ENCODE measurements at places on chromosomes 13 and 19.
A peak's percentile ranks its signal among the peaks of the same experiment; 100 is the strongest.

- no peak for DNase-seq
Measured at GRCh38 chr19:55276720-55277430, 3.0 kb downstream of the HSPBP1 start.

DNA sequence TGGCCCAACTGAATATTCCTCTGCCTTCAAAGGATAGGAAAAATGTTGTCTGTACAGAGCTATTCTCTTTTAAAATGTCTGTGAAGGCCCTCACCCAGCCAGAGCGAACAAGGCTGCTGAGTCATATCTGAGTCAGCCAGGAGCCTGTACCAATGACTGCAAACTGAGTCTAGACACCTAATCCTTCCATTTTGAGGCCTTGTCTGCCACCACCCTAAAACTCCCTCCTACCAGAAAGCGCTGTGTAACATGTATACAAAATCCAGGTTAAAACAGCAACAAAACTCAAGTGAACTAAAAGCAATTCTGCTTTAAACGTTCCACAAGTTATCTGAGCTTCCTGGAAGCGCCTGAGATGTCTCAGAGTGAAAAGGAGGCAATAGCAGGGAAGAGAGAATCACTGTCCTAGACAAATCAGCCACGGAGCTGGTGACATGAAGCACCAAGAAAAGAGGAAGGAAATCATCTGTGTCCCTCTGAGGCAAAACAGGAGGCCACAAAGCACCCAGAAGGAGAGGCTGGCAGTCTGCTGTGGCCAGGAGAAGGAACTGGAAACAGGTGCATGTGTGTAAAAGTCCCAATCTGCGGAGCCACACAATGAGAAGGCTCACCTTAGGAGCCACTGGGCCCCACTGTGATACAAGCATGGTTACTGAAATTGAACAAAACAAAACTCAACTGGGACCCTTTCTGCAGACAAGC lies 10.2 kb downstream of the DHRS12 start:
- no peak for DNase-seq

DNA sequence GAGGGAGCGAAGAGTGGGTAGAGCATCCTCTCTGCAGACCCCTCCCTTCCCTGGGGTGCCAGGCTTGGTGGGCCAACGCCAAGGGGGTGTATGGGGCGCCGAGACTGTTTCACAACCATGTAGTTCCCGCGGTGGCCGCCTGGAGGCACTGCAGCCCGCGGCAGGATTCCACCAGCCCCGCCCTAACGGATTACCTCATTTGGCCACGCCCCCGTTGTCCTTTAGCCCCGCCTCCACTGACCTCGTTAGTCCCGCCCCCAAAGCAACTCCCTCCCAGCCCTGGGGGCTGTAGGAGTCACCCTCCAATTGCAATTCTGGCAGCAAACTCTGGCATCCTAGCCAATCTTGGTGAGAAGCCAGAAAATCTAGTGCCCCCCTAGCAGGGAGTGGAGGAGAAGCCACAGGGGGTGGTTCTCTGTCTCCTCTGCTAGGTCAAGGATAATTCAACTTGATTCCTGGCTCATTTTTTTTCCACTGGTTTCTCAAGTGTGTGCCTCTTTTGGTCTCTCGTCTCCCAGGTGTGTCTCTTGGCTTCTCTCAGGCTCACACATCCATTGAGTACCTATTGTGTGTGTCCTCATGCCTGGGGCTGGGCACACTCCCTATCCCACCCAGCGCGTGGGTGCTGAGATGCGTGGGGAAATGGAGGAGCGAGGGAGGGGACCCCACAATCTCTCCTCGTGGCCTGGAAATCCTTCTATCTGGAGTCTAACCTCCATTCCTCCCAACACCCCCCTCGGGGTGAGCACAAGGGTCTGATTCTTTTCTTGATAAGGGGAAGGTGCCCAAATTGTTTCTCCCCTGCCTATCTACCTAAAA lies 2.0 kb downstream of the OLFM2 start:
- peak; percentile 86 for DNase-seq

GRCh38 chr13:76723551-76724232 lies 162.5 kb downstream of the KCTD12 start:
- peak; percentile 43 for DNase-seq

- peak; percentile 96 for DNase-seq
Measured at GRCh38 chr19:49680421-49681351, 3.6 kb downstream of the PRMT1 start.

GRCh38 chr19:1862424-1863327 lies 703 bp downstream of the KLF16 start:
- DNase-seq = peak; percentile 64

DNA sequence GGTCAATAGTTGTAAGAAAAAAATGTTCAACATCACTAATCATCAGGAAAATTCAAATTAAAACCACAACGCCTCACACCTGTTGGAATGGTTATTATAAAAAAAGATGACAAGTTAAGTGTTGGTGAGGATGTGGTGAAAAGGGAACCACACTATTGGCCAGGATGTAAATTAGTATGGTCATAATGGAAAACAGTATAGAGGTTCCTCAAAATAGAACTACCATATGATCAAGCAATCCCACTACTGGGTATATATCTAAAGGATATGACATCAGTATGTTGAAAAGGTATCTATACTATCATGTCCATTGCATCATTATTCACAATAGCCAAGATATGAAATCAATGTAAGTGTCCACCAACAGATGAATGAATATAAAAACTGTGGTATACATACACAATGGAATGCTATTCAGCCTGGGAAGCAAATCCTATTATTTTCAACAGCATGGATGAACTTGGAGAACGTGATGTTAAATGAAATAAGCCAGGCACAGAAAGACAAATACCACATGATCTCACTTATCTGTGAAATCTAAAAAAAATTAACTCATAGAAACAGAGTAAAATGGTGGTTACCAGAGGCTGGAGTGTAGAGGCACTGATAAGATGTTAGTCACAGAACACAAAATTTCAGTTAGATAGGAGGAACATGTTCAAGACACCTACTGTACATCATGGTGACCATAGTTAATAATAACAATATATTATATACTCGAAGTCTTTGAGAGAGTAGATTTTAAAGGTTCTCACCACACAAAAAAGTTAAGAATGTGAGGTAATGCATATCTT lies 56.6 kb downstream of the TBC1D4 start:
- no peak for DNase-seq

GRCh38 chr13:109251956-109252355 lies 534.4 kb downstream of the IRS2 start:
- DNase-seq = no peak

DNA sequence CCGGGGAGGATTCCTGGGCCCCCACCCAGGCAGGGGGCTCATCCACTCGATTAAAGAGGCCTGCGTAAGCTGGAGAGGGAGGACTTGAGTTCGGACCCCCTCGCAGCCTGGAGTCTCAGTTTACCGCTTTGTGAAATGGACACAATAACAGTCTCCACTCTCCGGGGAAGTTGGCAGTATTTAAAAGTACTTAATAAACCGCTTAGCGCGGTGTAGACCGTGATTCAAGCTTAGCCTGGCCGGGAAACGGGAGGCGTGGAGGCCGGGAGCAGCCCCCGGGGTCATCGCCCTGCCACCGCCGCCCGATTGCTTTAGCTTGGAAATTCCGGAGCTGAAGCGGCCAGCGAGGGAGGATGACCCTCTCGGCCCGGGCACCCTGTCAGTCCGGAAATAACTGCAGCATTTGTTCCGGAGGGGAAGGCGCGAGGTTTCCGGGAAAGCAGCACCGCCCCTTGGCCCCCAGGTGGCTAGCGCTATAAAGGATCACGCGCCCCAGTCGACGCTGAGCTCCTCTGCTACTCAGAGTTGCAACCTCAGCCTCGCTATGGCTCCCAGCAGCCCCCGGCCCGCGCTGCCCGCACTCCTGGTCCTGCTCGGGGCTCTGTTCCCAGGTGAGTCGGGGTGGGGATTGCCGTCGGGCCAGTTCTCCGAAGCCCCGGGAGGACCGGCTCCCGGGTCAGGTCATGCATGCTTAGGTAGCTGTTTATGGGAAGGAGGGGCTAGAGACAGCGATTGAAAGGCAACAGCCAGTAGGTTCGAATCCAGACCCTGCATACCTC lies at the start of gene ICAM1:
TSS of gene ICAM1 (plus strand) at position 505 of the 779 bp plus-strand sequence. CDS start at position 545, 40 bp downstream.
- peak; percentile 83 for DNase-seq

DNA sequence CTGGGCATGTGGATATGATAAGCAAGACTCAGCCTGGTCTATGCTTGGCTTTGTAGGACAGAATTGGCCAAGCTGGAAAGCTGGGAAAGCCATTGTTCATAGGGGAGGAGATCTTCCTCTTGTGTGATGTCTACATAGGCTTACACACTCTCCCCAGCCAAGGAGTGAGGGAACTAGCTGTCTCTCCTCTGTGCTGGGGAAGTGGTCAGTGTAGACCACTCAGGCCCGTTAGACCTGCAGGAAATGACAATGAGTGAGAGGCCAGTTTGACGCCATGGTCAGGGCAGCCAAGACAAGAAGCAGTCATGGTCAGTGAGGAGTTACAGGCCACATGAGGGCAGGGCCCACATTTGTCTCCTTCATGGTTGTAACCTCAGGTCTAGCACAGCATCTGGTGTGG lies 159.1 kb upstream of the KL start:
- DNase-seq = no peak

DNA sequence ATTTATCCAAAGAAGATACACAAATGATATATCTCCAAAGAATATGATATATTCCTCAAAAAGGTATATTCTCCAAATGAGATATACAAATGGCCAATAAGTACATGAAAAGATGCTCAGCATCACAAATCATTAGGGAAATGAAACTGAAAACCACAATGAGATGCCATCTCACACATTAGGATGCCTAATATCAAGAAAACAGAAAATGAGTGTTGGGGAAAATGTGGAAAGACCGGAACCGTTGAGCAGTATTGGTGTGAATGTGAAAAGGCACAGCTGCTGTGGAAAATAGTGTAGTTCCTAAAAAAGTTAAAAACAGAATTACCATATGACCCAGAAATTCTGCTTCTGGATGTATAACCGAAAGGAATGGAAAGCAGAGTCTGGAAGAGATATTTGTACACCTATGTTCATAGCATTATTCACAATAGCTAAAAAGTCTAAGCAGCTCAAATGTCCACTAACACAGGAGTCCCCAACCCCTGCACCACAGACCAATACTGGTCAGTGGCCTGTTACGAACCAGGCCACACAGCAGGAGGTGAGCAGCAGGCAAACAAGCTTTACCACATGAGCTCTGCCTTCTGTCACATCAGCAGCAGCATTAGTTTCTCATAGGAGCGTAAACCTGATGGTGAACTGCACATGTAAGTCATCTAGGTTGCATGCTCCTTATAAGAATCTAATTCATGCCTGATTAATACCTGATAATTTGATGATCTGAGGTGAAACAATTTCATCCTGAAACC lies 291.9 kb downstream of the PCDH20 start:
- no peak for DNase-seq

GRCh38 chr13:48296528-48296927 lies 7.0 kb upstream of the RB1 start:
- no peak for DNase-seq

DNA sequence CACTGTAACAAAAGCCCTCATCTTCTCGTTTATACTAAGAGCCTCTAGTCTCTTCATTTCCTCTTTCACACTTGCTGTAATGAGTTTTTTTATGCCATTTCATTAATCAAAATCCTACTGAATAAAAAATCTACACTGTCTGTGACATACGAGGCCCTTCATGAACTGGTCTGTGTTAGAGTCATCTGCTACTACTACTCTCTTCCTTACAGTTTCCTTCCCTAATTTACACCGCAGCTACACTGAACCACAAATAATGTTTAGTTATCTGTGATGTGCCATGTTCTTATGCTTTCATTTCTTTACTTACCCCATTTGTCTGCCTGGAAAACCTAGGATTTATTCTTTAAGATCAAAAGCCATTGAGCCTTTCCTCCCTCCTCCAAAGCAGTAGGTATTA lies 16.0 kb downstream of the UFM1 start:
- DNase-seq = no peak

DNA sequence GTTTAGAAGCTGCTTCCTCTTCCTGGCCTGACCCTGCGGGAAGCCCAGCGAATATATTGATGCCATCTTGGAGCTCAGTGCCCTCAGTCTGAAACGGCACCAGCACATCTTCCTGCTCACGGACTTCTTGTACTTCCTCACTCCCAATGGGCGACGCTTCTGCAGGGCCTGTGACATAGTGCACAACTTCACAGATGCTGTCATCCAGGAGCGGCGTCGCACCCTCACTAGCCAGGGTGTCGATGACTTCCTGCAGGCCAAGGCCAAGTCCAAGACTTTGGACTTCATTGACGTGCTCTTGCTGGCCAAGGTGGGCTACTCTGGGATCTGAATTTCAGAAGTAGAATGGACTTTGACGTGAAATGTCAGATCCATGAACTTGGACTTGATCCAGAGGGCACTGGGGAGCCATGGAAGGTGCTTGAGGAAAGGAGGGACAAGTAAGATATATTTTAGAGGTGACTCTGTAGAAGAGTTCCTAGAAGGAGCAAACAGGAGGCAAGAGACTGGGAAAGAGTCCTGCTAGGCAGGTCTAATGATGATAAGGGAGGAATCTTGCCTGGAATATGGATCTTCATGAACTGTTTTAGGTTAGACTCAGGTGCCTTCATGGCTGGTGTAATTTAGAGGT lies 38.4 kb upstream of the CYP4F8 start:
- DNase-seq = no peak

GRCh38 chr13:101903890-101904289 lies 451.4 kb downstream of the ITGBL1 start:
- DNase-seq = no peak

GRCh38 chr19:49436381-49437017 lies 4.8 kb downstream of the SLC17A7 start:
- no peak for DNase-seq

DNA sequence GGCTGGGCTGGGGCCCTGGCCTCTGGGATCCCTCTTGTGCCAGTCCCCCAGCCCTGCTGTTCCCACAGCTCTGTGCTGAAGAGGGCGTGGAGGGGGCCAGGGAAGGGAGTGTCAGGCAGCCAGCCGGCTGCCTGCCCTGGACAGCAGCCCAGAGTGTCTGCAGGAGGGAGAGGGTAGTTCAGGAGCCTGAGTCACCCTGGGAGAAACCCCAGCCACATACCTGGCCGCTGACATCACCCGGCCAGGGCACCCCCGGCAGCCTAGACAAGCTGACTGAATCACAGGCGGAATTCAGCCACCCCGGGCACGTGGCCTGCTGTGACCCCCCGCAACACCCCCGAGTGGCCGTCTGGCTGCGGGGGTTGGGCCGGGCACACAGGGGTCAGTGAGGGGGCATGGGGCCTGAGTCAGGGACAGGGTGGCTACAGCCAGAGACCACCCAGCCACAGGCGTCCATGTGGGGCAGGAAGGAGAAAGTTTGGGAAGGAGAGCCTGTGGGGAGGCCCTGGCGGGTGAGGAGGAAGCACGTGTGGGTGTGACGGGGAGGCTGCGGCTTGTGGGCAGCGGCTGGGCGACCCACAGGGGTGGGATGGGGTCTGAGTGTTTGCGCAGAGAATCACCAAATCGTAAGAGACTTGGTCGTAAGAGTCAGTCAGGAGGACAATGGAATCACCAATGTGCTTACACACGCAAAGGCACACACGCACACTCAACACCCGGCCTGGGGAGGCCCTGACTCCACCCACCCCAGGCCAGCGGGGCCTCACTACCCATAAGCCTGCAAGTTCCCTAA lies 11.9 kb upstream of the FOSB start:
- peak; percentile 95 for DNase-seq

- no peak for DNase-seq
Measured at GRCh38 chr19:49764341-49764740, 1.2 kb upstream of the TSKS start.
